Osteocyte (in vitro differentiated cells): ENCODE measurements at places on chromosomes 1 and 21. TPM values are rescaled to one million over a fixed set of nuclear protein-coding genes. Genes with fewer than 3 reads are reported as not detected.

The RAP1GAP gene
- 3.5 and 3.8 TPM in 2 replicates for total RNA-seq

- no peaks in the 10 kb centered on the region for H3K36me3 ChIP-seq
- no peak overlapping the region for H3K27ac ChIP-seq
- DNase-seq: no peak
- H3K4me3 ChIP-seq: no peak overlapping the region
- H3K27me3 ChIP-seq: peaks cover 11% of the 10 kb centered on the region
- no peaks in the 10 kb centered on the region for H3K4me1 ChIP-seq
Measured at GRCh38 chr1:29504196-29504595, 267.9 kb downstream of the PTPRU start.

- no peak overlapping the region for H3K27ac ChIP-seq
- H3K27me3 ChIP-seq: no peaks in the 10 kb centered on the region
- peaks cover 13% of the 10 kb centered on the region for H3K36me3 ChIP-seq
- H3K4me1 ChIP-seq: no peaks in the 10 kb centered on the region
- H3K4me3 ChIP-seq: no peak overlapping the region
Measured at GRCh38 chr1:212012034-212012740, 23.2 kb downstream of the INTS7 start.

GRCh38 chr1:203307641-203308126 is 2.4 kb downstream of the BTG2 start:
- no peak for DNase-seq
- peaks cover 33% of the 10 kb centered on the region for H3K36me3 ChIP-seq
- peak overlapping the region; percentile 62 for H3K4me3 ChIP-seq
- peak overlapping the region; percentile 27 for H3K27ac ChIP-seq
- no peaks in the 10 kb centered on the region for H3K27me3 ChIP-seq

DNA sequence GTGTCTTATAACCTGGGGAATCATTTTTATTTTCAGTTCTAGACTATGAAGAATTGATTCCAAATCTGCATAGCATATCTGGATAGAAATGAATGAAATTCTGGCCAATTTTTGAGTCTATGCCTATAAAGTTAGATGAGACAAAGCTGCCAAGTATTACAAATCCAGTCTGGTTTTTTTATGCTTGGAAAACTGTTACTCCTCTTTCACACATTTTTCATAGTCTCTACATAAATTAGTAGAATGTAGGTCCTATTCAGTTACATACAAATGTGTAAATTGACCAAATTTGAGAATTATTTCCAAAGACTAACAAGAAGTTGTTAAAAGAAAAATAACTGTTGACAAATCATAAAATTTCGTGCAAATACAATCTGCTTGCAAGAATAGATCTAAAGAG is 1505.2 kb downstream of the AMY1C start:
- H3K4me1 ChIP-seq: no peaks in the 10 kb centered on the region
- no peak overlapping the region for H3K27ac ChIP-seq
- H3K4me3 ChIP-seq: no peak overlapping the region

- H3K4me1 ChIP-seq: peaks cover 30% of the 10 kb centered on the region
- peak overlapping the region; percentile 93 for H3K4me3 ChIP-seq
- H3K36me3 ChIP-seq: no peaks in the 10 kb centered on the region
- peak overlapping the region; percentile 94 for H3K27ac ChIP-seq
- DNase-seq: no peak
- H3K27me3 ChIP-seq: no peaks in the 10 kb centered on the region
Measured at GRCh38 chr1:147598621-147599361, 57.5 kb downstream of the BCL9 start.
